ENCODE measurements at places on chromosomes 3 and 15.

DNA sequence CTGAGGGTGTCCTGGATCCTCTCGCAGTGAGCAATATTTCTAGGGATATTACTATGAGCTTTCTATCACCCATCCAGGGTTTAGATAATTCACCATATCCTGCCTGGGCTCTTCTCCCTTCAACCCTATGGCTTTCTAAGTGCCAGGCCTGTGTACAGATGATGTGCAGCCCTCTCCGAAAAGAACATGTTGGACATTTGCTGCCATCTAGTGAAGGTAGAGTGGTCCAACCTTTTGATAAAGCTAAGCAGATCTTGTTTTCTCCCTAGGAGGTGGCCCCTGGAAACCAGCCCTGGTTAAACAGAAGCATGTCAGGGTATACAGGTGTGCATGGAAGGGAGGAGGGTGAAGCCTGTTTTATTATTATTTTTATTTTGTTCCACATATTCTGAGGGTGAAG lies 27.9 kb upstream of the SCN10A start:
- no peak for DNase-seq

DNA sequence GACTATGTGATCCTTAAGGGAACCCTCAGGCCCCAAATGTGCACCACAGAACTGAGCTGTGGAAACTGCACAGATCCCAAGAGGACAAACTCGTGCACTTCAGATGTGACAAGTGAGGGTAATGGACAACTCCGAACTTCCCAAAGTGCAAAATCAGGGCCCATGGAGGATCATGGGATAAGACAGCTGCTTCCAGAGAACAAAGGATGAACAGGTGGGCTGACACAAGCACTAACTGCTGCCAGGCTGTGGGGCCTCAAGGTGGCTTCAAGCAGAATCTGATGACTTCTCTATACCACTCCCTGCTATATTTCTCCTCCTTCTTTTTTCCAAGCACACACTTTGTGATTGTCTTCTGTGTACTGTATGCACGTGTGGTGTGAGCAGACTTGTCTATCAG lies 5.4 kb downstream of the TARS3 start:
- DNase-seq, result no peak

GRCh38 chr3:105837143-105837740 lies 31.6 kb downstream of the CBLB start:
- no peak for DNase-seq

DNA sequence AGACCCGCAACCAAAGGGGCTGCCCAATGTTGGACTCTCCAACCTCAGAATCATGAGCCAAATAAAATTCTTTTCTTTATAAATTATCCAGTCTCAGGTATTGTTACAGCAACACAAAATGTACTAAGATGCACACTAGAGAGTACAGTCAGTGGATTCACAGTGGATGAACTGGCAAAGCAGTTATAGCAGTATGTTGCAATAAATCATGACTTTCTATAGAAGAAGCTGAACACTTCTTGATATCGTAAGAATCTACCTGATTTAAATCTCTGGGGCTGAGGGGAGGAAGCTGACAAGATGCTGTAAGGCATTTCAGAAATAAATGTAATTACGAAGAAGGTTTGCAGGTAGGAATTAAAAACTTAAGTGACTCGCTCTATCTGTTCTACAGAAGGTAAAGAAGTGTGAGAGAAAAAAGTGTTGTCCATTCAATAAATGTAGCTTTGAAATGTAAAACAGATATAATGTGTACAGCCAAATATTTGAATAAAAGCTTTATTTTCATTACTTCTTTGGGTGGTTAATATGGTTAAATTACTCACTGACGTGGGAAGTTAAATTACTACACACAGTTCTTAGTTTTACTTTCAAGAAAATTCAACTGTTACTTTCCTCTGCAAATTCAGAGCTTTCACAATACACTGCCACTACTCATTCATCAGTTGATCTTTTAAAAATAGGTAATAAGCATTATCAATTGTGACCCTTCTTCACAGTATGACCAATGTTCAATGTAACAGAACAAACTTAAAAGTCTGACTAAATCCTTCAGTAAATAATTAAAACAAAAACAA lies 439.1 kb downstream of the SHQ1 start:
- no peak for DNase-seq

Data from activated effector memory CD4-positive, alpha-beta T cell treated with Interleukin-2 at 50 U/mL for 16 hours (primary cell).